ENCODE measurements at places on chromosomes 4 and X.

GRCh38 chr4:145482209-145483037 lies 770 bp downstream of the SMAD1 start:
- peak; percentile 63 for DNase-seq

- DNase-seq = no peak
Observed at GRCh38 chr4:2300431-2301224, 38.7 kb upstream of the MXD4 start.

GRCh38 chr4:66034262-66034661 lies 364.0 kb upstream of the EPHA5 start:
- DNase-seq = no peak

- no peak for DNase-seq
Observed at GRCh38 chrX:129565046-129565650, 25.1 kb downstream of the OCRL start.
